Stimulated activated CD8-positive, alpha-beta memory T cell treated with anti-CD3 and anti-CD28 coated beads, Interleukin-4, amount 100 ng/mL, for 4 hours (primary cell): ENCODE measurements at places on chromosomes 2 and 18.

DNA sequence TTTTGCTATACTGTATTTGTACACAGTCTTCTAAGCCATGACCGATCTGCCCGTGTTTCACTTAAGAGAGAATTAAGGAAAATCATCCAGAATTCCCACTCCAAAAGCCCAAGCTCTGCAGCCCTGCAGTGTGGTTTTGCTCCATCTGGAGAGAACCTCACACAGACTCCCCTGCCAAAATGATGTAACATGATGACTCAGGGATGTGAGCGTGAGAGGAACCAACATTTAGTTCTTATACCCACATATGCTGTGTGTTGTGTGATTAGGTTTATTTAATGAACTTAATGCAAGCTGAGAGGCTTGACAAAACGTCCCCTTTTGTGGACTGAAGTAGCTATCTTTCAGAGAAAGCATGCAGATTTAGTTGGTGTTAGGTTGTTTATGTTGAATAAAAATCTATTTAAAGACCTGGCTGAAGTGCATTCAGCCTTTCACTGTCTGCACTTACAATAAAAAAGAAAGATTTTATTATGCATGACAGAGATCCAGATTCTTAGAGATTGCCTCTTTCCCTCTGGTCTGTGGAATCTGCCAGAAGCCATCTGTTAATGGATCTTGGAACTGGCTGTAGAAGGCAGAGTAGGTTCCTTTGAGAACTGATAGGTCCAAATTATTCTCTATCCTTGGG is 6.3 kb downstream of the RAB12 start:
- DNase-seq = no peak

GRCh38 chr18:10141559-10141958 is 227.7 kb downstream of the VAPA start:
- no peak for DNase-seq

GRCh38 chr2:166417669-166418068 is 41.9 kb upstream of the SCN9A start:
- DNase-seq = no peak

GRCh38 chr2:133458280-133458679 is 110.0 kb downstream of the NCKAP5 start:
- no peak for DNase-seq

GRCh38 chr2:128813352-128814034 is 494.8 kb upstream of the HS6ST1 start:
- no peak for DNase-seq

GRCh38 chr2:239195992-239196391 is 204.8 kb downstream of the HDAC4 start:
- DNase-seq = no peak
